ENCODE measurements at places on chromosomes 7 and 10.

DNA sequence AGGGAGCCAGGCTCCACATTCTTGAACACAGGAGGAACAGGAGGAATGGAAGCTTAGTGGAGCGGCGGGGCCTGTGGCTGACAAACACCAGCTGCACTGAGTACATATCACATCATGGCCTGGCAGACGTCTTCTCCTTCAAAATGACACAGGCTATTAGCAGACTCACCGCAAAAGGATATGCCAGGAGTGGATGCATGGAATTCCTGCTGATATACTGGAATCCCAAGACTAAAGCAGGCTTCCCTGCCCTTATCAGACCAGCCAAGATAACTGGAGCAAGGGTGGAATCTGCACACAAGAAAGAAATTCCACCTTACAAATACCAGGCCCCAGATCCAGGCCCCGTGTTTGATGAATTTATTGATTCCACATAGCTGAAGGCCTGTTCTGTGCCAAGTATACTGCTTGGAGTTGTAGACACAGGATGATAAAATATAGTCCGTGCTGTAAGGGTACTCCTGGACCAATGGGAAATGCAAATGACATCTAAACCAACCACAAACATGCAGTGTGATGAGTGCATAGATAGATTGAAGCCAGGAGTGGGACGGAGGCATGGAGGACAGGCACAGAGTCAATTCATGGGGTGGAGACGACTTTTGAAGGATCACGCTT lies 480.5 kb upstream of the ZMIZ1 start:
- H3K27me3 ChIP-seq = no peaks in the 10 kb centered on the region
- no peaks in the 10 kb centered on the region for H3K36me3 ChIP-seq
- DNase-seq = no peak
- no peak overlapping the region for H3K4me3 ChIP-seq
- H3K27ac ChIP-seq = no peak overlapping the region
- peaks cover 15% of the 10 kb centered on the region for H3K4me1 ChIP-seq

- H3K4me3 ChIP-seq = no peak overlapping the region
- peaks cover 90% of the 10 kb centered on the region for H3K27me3 ChIP-seq
- 0 out of 2 replicates have a peak, but pooled peaks cover 3% of the 10 kb centered on the region for H3K4me1 ChIP-seq
- H3K27ac ChIP-seq = no peak overlapping the region
Measured at GRCh38 chr7:157003756-157004520, 6.5 kb downstream of the MNX1 start.

DNA sequence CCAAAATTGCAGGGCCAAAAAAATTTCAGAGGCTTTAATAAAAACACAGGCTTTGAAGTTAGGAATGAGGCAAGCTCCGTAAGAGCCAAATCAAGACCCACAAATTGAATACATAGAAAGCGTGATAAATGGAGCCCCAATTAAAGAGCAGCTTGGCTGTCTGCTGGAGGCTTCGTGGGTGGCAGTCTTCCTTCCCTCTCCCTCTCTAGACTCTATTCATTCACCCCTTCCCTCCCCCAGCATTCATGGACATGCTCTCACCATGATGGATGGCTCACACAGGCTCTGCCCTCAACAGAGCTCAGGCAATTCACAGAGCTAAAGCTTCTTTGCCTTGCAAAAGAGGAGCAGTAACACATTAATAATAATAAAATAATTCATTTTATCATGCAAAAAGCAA lies 214.1 kb downstream of the HERPUD2 start:
- no peaks in the 10 kb centered on the region for H3K4me1 ChIP-seq
- H3K27me3 ChIP-seq = no peaks in the 10 kb centered on the region
- H3K27ac ChIP-seq = no peak overlapping the region
- DNase-seq = peak; percentile 12
- no peak overlapping the region for H3K4me3 ChIP-seq
- no peaks in the 10 kb centered on the region for H3K36me3 ChIP-seq

GRCh38 chr10:86018735-86019058 lies 347.9 kb downstream of the GRID1 start:
- no peak for DNase-seq
- no peak overlapping the region for H3K4me3 ChIP-seq
- no peaks in the 10 kb centered on the region for H3K36me3 ChIP-seq
- H3K27ac ChIP-seq = no peak overlapping the region
- no peaks in the 10 kb centered on the region for H3K4me1 ChIP-seq

DNA sequence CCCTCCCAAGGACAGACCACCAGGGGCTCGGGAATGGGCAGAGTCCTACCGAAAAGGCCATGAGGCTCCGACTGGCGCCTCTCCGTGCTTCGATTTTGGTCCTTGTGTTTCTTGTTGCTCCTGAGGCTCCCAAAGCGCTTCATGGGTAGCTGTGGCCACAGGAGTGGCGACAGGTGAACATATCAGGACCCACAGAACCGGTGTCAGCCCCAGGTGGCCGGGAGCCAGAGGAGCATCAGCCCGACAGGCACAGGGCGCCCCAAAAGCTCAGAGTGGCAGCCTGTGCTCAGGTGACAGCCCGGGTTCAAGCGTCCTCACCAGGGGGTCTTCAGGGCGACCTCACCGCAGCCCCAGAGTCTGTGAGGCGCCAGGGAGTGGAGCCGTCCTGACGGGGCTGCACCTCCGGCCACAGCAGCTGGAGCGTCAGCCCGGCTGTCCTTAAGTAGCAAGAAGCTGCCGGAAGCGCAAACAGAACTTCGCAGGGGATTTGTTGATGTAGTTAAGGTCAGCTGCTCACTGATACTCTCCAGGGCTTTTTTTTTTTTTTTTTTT lies 141.0 kb downstream of the PRKAG2 start:
- peak overlapping the region; percentile 88 for H3K27ac ChIP-seq
- H3K4me3 ChIP-seq = peak overlapping the region; percentile 48
- H3K36me3 ChIP-seq = peaks cover 5% of the 10 kb centered on the region

DNA sequence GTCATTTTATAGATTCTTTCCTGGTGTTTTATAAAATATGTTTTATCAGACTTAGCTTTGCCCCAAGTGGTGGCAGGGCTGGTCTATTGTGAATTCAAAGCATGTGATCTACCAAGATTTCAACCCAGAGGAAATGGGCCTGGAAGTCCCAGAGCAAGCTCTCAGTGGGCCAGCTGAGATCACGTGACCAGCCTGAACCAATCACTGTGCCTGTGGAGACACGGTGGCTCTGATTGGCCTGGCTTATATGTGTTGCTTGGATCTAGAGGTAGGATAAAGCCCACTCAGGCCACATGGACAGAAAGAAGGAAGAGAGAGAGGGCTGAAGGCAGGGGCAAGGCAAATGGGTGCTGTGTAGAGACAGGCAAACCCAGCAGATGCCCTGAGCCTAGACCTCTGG lies 65.5 kb upstream of the GATA3 start:
- DNase-seq = no peak
- H3K27me3 ChIP-seq = no peaks in the 10 kb centered on the region
- H3K4me3 ChIP-seq = no peak overlapping the region
- H3K27ac ChIP-seq = no peak overlapping the region

DNA sequence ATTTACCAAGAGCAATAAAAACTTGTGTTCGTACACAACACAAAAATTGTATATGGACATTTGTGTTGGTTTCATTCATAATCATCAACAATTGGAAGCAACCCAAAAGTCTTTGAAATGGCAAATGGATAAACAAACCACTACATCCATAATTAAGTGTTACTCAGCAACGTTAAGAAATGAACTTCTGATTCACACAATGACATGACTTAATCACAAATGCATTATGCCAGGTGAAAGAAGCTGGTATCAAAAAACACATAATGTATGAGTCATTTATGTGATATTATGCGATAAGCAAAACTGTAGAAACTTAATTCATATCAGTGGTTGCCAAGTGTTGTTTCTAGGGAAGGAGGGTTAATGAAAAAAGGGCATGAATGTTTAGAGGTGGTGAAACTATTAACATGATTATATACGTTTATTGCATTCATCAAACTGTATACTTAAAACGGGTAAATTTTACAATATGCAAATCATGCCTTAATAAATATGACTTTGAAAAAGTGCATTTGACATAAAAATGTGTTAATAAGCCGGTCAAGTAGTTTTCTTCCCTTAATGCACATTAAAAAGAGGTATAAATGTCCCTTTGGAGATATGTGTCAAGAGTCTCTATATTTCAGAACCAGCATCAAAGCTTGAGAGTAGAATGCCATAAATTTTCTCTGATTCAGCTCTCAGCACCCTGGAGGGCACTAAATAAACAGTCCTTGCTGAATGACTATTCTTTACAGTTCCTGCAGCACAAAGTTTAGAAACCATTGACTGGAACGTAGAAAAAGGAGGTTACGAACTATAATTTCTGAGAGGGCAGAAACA lies 84.8 kb upstream of the GRM3 start:
- no peak for DNase-seq
- H3K36me3 ChIP-seq = no peaks in the 10 kb centered on the region
- H3K27me3 ChIP-seq = no peaks in the 10 kb centered on the region
- H3K27ac ChIP-seq = no peak overlapping the region
- no peaks in the 10 kb centered on the region for H3K4me1 ChIP-seq

DNA sequence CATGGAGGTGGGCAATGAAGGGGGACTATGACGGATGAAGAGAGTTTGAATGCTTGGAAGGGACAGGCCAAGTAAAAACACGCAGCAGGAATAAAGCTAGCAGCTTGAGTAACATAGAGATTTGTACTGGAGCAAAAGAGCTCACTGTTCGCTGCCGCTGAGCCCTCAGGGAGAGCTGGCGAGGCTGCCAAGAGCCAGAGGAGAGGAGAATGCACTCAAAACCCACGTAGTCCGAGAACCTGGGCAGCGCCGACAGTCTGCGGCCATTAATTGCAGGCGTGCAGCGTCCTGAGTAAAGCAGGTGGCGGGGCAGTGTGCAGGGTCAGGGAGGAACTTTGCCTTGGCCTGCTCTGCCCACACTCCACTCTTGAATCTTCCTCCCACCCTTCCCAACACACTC lies 68.2 kb downstream of the SLC37A3 start:
- H3K4me1 ChIP-seq = no peaks in the 10 kb centered on the region
- no peak overlapping the region for H3K27ac ChIP-seq
- no peak for DNase-seq
- H3K27me3 ChIP-seq = no peaks in the 10 kb centered on the region
- H3K36me3 ChIP-seq = peaks cover 11% of the 10 kb centered on the region

GRCh38 chr10:13672548-13672947 lies 85.8 kb downstream of the PRPF18 start:
- no peak overlapping the region for H3K4me3 ChIP-seq
- DNase-seq = no peak
- H3K27me3 ChIP-seq = no peaks in the 10 kb centered on the region

GRCh38 chr7:92793656-92794205 lies 42.6 kb downstream of the CDK6 start:
- H3K4me1 ChIP-seq = peaks cover 48% of the 10 kb centered on the region
- H3K36me3 ChIP-seq = peaks cover 32% of the 10 kb centered on the region
- H3K27me3 ChIP-seq = no peaks in the 10 kb centered on the region
- H3K4me3 ChIP-seq = no peak overlapping the region

- H3K4me1 ChIP-seq = no peaks in the 10 kb centered on the region
- no peak overlapping the region for H3K4me3 ChIP-seq
- no peaks in the 10 kb centered on the region for H3K27me3 ChIP-seq
- H3K36me3 ChIP-seq = no peaks in the 10 kb centered on the region
- no peak overlapping the region for H3K27ac ChIP-seq
Measured at GRCh38 chr10:130387936-130388580, 251.9 kb downstream of the GLRX3 start.

DNA sequence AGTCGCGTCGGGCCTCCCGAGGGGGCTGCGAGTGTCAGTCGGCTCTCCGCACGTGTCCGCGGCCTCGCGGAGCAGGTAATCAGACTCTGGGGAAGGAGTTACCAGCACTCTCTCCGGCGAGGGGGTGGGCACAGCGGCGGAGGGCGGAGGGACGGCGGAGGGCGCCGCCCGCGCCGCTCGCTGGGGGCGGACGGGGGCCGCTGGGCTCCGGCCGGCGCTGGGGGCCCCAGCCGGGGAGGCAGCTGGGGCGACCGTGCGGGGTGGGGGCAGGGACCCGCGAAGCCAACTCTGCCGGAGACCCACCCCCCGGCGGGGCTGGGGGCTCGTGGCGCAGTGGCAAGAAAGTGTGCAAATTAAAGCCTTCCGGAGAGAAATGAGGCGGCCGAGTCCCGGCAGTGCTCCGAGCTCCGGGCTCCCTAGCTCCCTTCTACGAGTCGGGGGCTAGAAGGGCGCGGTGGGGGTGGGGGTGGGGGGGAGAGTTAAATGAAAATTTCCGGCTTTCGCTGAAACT lies at the start of gene CDK6:
Gene CDK6, minus strand, starts transcription at position 85 of the 511 bp plus-strand sequence. CDS start 3,250 bp downstream, outside the sequence.
- peaks cover 5% of the 10 kb centered on the region for H3K4me1 ChIP-seq
- H3K36me3 ChIP-seq = peaks cover 26% of the 10 kb centered on the region
- DNase-seq = peak; percentile 45
- H3K4me3 ChIP-seq = peak within 1 kb of the TSS; percentile 69
- H3K27ac ChIP-seq = peak within 1 kb of the TSS; percentile 96

- H3K27me3 ChIP-seq = no peaks in the 10 kb centered on the region
- DNase-seq = no peak
- no peaks in the 10 kb centered on the region for H3K4me1 ChIP-seq
- no peak overlapping the region for H3K4me3 ChIP-seq
Measured at GRCh38 chr7:45446195-45446944, 127.8 kb upstream of the ADCY1 start.

DNA sequence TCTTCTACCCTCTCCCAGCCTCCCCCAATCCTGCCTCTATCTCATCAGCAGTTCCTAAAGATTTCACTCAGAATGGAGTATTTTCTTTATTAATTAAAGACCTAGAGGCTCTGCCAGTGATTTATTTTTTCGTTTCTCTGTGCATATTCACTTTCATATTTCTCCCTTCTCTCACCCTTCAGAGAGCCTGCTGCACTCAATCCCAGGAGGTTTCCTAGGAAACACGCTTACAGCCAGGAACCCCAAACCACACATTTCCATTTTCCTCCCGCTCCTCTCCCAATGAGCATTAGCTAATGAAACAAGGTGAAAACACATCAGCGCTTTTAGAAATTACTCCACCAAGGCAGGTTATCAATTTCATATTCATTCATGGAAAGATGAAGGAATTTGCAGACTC lies 180.2 kb downstream of the FRMD4A start:
- H3K27me3 ChIP-seq = no peaks in the 10 kb centered on the region
- H3K27ac ChIP-seq = no peak overlapping the region
- H3K36me3 ChIP-seq = no peaks in the 10 kb centered on the region

- DNase-seq = no peak
- H3K4me3 ChIP-seq = no peak overlapping the region
- H3K27me3 ChIP-seq = no peaks in the 10 kb centered on the region
Measured at GRCh38 chr7:39686261-39686924, 63.0 kb downstream of the RALA start.

DNA sequence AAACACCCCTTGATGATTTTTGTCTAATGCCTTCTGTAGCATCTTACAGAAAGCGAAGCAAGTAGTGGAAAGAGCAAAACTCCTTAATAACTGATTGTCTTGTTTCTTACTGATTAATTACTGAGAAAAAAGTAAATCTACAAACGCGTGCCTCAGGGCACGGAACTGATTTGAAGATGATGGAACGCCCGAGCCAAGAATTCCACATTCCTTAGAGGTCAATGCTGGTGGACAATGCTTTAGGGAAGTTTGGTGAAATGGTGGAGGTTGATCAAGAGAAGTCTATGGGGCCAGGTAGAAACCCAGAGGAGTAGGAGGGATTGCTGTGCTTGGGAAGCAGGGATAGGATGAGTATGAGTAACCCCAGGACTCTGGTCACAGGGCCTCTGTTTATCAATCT lies 5.0 kb upstream of the SORBS1 start:
- no peaks in the 10 kb centered on the region for H3K4me1 ChIP-seq
- no peak overlapping the region for H3K27ac ChIP-seq
- no peaks in the 10 kb centered on the region for H3K36me3 ChIP-seq
- H3K4me3 ChIP-seq = no peak overlapping the region

- H3K36me3 ChIP-seq = no peaks in the 10 kb centered on the region
- H3K27ac ChIP-seq = no peak overlapping the region
- H3K4me1 ChIP-seq = peaks cover 30% of the 10 kb centered on the region
- H3K27me3 ChIP-seq = no peaks in the 10 kb centered on the region
- no peak for DNase-seq
Measured at GRCh38 chr10:86961481-86962091, 3.2 kb downstream of the SNCG start.
